Lung microvascular endothelial cell (primary cell): ENCODE measurements at places on chromosomes 5 and 9. TPM values are rescaled to one million over a fixed set of nuclear protein-coding genes. Genes with fewer than 3 reads are reported as not detected.

The ANGPTL2 gene
- 5.8 and 7.6 TPM in 2 replicates for total RNA-seq

The LCN1 gene
- total RNA-seq = not detected in 2 replicates

The DRD1 gene
- not detected in 2 replicates for total RNA-seq

The IFNA13 gene
- not detected in 2 replicates for total RNA-seq

The LHX2 gene
- total RNA-seq = not detected in 2 replicates

The TPPP gene
- under 0.01 and 0.44 TPM in 2 replicates for total RNA-seq

The TMOD1 gene
- total RNA-seq = 0.65 and 0.79 TPM in 2 replicates

The ENC1 gene
- 11.1 and 29.9 TPM in 2 replicates for total RNA-seq

The CRB2 gene
- total RNA-seq = not detected in 2 replicates

The PCDHGB3 gene
- 2.0 and 3.8 TPM in 2 replicates for total RNA-seq

The FAT2 gene
- not detected in 2 replicates for total RNA-seq

The TICAM2 gene
- total RNA-seq = 0.20 and 0.22 TPM in 2 replicates

The DBH gene
- total RNA-seq = not detected in 2 replicates

The C9orf50 gene
- total RNA-seq = not detected in 2 replicates

The HTR1A gene
- not detected in 2 replicates for total RNA-seq

The ANKRD34B gene
- not detected in 2 replicates for total RNA-seq

The DDX4 gene
- not detected in 2 replicates for total RNA-seq

The EGR1 gene
- total RNA-seq = 0.44 and 4.8 TPM in 2 replicates

The CACFD1 gene
- 9.2 and 15.9 TPM in 2 replicates for total RNA-seq

The RNF183 gene
- not detected in 2 replicates for total RNA-seq

The GALT gene
- 23.5 and 27.0 TPM in 2 replicates for total RNA-seq

The MLANA gene
- not detected in 2 replicates for total RNA-seq

The FCN2 gene
- not detected in 2 replicates for total RNA-seq

The C5orf58 gene
- not detected in 2 replicates for total RNA-seq

The FREM1 gene
- not detected in 2 replicates for total RNA-seq

The KLHL9 gene
- 23.5 and 33.7 TPM in 2 replicates for total RNA-seq

The SLC24A2 gene
- total RNA-seq = not detected in 2 replicates

The ZCCHC9 gene
- total RNA-seq = 10.9 and 13.9 TPM in 2 replicates

The CARD6 gene
- total RNA-seq = 27.0 and 50.6 TPM in 2 replicates
